Dermis microvascular lymphatic vessel endothelial cell (primary cell): ENCODE measurements at places on chromosomes 2 and 18.

DNA sequence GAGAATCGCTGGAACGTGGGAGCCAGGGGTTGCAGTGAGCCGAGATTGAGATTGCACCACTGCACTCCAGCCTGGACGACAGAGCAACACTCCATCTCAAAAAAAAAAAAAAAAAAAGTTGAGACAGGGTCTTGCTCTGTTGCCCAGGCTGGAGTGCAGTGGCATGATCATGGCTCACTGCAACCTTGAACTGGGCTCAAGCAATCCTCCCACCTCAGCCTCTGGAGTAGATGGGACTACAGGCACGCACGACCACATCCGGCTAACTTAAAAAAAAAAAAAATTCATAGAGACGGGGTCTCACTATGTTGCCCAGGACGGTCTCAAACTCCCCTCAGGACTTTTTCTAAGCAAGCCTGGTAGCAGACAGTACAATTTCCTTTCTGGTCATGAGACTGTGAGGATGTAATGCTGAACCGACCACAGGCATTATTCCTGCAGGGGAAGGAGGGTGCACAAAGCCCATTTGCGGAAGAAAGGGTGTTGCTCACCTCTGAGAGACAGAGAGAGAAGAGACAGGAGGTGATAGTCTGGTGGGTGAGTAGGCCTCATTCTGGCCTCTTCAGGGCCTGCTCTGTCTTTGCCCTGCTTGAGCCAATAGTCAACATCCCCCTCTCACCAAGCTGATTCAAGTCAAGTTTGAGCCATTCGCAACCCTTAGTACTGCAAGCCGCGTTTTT lies 205.3 kb downstream of the ZFP36L2 start:
- no peak for DNase-seq

- DNase-seq, result no peak
These were observed 10.2 kb downstream of the NAGK start for GRCh38 chr2:71078624-71079023.

DNA sequence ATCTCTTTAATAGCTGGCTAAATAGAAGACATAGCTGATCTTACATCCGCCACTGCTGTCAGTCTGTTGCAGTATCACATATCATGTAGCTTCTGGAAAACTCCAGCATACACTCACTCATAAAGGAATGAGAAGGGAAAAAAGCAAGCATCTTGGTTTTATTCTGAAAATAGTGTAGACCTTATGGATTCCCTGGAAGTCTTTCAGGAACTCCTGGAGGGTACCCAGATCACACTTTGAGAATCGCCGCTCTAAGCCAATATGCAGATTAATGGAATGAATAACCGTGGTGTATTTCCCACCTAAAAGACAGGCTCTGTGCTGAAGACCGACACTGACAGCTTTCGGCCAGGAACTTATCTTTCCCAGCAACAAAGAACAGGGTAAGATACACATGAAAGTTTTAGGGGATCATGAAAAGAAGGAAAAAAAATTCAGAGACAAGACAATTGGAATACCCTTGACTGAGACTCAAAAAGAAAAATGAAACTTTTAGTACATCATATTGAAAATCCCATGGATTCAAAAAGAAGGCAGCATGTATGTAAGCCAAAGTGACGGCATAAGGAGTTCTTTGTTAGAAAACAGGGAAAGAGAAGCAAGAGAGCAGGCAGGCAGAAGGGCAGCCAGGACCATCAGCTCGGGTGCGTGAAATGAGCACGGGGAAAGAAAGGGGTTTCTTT lies 56.4 kb upstream of the SEC11C start:
- DNase-seq, result no peak

DNA sequence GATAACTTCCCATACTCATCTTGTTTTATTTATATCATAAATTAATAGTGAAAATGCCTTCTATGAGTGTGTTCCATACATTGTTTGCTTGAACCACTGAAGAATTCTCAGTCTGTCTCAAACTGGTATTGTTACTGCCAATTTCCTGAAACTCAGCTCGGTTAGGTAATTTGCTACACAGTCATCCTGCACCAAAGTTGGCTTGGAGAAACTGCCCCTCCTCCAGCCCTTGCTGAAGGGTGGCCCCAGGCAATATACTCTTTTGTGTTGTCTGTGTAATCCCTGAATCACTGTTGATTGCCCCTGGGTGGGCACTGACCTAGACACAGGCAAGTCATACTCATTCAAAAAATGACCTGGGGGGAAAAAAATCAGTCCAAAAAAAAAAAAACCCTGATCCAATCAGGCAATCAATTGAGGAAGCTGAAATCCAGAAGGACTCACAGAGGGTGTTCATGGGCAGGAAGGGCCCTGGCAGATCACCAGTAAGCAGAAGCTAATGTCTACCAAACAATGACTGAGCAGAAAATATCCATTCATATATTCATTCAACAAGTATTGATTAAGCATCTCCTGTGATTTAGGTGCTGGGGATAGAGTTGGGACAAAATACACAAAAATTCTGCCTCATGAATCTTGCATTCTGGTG lies 3.8 kb upstream of the SESTD1 start:
- no peak for DNase-seq

GRCh38 chr2:160125828-160126227 lies 63.4 kb upstream of the PLA2R1 start:
- DNase-seq, result no peak

- DNase-seq, result no peak
These were observed 105.5 kb downstream of the ZEB2 start for GRCh38 chr2:144414324-144414845.

DNA sequence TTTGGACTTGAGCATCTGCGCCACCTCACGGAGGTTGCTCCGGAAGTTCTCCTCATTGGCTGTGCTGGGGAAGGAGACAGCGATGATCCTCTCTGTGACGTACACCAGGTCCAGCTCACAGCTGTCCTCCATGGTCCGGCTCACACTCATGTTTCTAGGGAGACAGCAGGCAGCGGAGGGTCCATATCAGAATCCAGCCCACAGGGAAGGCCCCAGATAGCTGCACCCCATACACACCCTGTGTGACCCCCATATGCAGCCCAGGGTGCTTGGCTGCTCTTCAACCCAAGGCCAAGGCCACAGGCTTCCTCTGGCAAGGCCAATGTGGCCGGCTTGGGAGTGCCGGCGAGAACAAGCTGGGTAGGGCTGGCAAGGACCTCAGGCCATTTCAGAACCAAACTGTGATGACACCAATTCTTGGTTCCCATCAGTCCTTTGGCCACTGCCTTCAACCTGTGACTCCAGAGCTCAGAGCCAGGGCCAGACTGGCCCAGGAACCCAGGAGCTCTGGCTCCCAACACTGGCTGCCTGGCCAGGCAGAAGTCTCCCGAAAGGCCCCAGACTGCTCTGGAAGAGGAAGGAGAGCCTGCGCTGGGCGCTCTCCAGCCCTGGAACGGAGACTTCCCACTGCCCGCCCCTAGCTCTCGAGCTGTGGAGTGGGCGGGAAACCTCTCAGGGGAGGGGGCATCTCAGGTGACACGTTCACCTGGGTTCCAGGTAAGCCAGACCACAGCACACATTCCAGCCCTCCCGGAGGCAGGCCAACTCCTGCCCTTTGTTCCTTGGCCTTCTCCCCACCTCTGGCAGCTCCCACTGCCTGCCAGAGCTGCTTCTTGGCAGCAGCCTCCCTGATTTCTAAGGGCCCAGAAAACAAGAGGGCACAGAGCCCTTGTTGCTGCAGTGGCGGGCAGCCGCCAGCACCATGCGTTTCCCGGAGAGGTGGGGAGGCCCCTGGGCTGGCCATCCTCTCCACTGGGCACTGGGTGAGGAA lies 104.7 kb downstream of the TNS1 start:
- no peak for DNase-seq

GRCh38 chr2:46811379-46812310 lies 104.0 kb downstream of the MCFD2 start:
- no peak for DNase-seq

- DNase-seq, result peak; percentile 33
These were observed 54.5 kb upstream of the SPAG16 start for GRCh38 chr2:213229814-213230213.

- DNase-seq, result no peak
These were observed 913.7 kb upstream of the ACVR2A start for GRCh38 chr2:146931109-146931508.
